ENCODE measurements at places on chromosomes 7 and 10.
A peak's percentile ranks its signal among the peaks of the same experiment; 100 is the strongest.

DNA sequence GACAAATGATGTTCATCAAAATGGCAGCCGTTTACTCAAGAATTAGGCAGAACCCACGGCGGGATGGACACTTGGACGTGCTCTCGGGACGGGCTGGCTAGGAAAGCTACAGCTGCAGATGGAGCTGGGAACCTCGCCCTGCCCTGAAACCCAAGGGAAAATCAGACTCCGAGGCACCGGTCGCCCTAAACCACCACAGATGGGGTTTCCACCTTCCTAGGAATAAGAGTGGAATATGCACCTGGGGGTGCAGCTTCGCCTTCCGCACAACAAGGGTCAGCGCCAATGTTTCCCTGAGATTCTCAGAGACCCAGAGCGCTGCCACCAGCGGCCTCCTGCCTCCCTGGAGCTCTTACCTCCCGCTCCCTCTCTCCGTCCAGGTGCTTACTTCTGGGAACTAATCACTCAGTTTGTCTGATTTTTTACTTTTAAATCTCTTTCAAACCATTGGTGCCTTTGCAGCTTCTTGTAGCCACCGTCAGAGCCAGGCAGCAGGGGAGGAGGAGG lies 122.7 kb downstream of the DYNC2I1 start:
- DNase-seq: no peak

- no peak for DNase-seq
These were observed 362.4 kb downstream of the LRMDA start for GRCh38 chr10:75793848-75794247.

DNA sequence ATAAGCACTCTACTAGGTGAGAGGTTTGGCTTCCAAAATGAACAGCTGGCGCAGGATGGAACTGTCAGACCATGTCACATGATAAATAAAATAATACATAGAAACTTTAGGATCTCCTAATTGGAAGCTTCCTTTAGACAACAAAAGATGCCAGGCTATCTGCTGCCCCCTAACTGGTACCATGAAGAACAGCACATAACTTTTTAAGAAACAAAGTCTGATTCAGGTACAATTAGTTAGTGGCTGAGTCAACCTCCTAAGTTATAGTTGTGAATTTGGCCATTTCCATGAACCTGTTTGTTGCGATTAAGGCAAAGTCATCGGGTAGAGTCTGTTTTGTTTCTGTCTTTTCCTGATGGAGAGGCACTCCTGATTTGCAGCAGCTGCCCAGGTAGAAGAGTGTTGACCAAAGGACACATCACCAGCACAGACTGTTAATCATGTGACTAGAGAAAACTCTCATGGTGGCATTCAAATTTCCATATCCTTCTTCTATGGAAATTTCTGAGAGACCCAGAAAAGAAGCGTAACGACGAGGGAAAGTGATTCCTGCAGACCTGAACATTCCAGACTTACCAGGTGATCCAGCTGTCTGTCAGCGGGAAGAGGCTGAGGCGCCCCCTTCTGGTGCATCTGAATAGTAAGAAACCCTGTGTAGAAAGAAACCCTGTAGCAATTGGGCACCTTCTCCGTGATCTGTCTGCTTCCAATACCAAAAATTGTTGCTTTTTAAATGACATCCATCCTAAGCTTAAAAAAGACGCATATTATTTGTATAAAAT lies 8.6 kb upstream of the INHBA start:
- DNase-seq: no peak

GRCh38 chr10:11179516-11180105 lies 161.9 kb downstream of the CELF2 start:
- no peak for DNase-seq

GRCh38 chr10:82914655-82915136 lies 1039.7 kb downstream of the NRG3 start:
- no peak for DNase-seq

DNA sequence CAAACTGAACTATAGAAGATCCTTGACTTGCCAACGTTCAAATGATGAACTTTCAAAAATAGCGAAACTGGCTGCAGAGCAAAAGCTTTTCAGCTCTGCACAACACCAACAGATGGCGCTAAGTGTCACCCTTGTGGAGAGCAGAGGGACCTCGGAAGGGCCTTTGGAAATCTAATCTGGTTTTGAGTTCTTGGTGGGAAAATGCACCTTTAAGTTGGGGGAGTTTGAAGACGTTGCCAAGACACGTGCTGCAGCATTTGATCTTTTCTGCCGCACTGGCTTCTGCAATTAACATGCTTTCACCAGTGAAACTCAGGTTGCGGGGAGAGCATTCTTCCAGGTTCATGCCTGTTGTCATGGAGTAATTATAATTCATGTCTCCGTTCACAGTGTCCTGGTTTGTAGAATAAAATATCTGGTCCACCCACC lies 26.3 kb upstream of the WDR11 start:
- DNase-seq: no peak

DNA sequence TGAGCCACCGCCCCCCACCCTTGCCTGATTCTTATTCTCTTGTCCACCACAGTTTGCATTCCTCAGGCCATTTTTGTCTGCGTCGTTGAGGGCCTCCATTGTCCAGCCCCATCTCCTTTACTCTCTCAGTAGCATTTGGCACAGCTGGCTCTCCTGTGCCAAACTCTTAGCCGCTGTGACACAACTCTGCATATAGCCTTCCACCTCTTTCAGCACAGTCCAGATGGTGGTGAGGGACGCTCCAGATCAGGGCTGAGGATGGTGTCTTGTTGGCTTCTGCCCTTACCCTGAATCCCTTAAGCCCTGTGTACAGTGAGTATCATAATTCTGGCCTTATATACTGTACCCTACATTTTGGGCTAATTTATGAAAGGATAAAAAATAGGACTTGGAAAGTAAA lies 45.6 kb downstream of the BMPR1A start:
- DNase-seq: no peak

DNA sequence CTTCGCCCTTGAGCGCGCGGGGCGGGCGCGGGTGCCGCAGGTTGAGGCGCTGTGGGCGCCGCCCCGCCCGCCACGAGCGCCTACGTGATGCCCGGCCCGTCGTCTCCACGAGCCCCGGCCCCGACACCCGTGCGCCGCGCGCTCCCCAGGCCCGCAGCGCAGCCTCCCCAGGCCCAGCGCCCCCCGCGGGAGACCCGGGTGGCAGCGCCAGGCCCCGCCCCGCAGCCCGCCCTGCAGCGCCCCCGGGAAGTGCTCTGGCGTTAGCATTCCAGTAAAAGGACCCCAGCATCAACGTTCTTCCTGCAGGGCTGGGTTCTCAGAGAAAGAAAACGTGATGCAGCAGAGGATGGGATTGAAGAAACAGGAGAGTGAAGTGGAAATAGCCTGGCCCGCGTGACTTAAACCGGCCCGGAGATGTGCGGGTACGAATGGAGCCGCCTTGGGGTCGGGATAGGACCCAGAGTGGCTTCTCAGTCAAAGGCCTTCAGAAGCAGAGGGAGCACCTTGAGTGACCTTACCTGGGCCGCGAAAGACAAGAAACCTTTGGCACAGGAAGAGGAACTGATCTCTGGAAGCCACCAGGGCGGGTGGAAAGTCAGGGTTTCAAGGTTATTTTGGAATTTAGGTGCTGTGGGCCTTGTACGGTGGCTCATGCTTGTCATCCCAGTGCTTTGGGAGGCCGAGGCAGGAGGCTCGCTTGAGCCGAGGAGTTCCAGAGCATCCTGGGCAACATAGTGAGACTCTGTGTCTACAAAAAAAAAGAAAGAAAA lies 1.8 kb downstream of the PFKP start:
- DNase-seq: no peak

DNA sequence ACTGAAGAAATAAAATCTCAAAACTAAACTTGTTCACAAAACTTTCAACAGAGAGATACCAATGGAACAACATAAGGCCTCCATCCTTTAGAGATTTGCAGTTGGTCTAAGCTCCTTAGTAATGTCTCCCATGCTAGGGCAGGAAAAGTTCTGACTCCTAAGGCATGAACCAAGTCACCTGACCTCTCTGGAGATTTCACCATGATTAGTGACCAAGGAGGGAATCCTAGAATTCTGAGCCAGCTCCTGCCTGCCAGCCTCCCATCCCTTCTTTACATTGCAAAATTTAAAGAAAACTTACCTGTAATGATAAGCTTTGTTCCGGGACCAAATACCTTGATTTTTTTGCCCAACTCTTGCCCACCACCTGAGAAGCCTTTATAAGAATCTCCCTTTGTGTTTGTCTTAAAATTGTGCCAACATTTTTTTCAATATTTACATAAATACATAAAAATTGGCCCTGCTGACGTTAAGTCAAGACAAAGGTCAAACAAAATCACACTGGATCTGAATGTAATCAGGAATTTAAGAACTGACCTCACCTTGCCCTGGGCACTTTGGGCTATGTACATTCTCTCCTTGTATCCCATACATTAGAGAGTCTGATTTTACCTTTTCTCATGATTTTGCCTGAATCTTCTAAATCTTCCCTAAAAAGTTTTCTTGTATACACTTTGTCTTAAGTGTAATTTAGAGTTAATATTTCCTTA lies at the start of gene TARP:
Gene TARP, minus strand, starts transcription at position 351 of the 710 bp plus-strand sequence.
- DNase-seq: no peak

- DNase-seq: no peak
These were observed 56.9 kb downstream of the HDAC9 start for GRCh38 chr7:18552316-18552916.

DNA sequence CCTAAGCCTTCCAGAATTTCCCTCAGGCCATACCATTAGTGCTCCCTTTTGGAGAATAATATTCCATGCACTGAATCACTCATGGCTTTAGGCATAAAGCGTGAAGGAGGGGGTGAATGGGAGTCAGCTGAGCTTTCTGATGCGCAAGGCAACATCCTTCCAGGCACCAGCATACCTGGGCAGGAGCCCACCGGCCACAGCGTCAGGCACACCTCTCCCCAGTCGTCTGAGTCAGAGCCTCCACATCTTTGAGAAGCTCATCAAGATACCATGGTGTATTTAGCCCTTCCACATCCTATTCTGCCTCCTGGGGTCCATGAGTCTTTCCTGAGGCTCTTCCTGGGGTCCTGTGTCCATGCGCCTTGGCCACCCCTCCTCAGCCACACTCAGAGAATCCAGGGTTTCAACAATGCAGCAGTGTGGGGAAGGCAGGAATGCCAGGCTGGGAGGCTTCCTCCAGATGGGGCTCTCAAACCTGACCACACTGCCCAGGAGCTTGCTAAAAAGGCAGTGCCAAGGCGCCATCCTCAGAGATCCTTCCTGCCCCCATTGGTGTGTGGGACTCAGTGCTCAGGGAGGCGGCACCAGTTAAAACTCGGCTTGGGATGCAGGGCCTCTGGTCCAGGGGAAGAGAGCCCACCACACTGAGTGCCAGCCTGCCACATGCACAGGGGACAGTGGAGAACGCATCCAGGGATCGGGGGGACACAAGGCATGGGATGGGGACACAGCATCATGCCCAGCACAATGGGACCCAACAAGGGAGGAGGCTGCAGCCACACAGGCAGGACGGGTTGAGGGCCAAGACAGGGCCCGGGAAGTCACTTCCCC lies 31.6 kb downstream of the RASGEF1A start:
- no peak for DNase-seq

DNA sequence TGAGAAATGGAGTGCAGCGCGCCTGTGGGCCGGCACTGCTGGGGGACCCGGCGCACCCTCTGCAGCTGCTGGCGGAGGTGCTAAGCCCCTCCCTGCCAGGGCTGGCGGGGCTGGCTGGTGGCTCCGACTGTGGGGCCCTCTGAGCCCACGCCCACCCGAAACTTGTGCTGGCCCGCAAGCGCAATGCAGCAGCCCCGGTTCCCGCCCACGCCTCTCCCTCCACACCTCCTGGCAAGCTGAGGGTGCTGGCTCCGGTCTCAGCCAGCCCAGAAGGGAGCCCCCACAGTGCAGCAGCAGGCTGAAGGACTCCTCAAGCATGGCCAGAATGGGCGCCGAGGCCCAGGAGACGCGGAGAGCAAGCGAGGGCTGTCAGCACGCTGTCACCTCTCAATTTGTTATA lies 1063.0 kb upstream of the AUTS2 start:
- DNase-seq: no peak

DNA sequence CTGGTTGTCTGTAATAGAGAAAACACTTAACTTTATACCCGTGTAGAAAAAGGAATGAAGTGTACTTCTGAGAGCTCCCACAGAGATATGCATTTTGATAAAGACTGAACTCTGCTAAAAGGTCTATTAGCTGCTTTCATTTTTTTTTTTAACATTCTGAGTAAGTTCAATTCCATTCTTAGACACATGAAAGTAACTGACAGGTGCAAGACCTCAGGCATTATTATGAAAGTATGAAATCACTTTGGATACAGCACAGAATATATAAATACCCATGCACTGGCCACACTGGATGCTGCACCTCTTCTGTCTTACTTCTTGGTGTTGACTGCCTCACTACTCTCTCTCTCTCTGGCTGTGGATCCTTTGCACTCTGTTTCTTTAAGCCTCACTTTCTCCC lies 46.2 kb downstream of the VWDE start:
- DNase-seq: no peak

- no peak for DNase-seq
These were observed 140.1 kb downstream of the DNAJB6 start for GRCh38 chr7:157476654-157477549.

- no peak for DNase-seq
These were observed 1.3 kb downstream of the OGDHL start for GRCh38 chr10:49760789-49761188.

DNA sequence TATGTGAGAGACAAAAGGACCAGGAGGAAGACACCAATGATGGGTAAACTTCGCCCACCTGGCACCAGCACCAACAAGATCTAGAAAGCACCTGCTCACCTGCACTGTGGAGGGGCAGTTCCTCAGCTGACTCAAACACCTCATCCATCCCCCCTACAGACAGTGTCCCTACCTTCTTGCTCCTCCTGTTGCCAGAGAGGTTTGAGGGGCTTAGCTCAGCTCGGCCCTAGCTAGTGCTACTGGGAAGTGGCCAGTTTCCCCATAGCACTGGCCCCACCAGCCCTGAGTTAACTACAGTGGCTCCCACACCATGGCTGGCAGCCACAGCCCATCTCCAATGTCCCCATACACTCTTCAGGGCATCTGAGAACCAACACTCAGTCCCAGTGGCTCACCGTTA lies 70.8 kb downstream of the GRID1 start:
- no peak for DNase-seq

GRCh38 chr10:44384601-44385025 lies 284 bp downstream of the CXCL12 start:
- no peak for DNase-seq

- peak; percentile 55 for DNase-seq
These were observed 2.1 kb upstream of the ZMIZ1 start for GRCh38 chr10:79066411-79067240.

DNA sequence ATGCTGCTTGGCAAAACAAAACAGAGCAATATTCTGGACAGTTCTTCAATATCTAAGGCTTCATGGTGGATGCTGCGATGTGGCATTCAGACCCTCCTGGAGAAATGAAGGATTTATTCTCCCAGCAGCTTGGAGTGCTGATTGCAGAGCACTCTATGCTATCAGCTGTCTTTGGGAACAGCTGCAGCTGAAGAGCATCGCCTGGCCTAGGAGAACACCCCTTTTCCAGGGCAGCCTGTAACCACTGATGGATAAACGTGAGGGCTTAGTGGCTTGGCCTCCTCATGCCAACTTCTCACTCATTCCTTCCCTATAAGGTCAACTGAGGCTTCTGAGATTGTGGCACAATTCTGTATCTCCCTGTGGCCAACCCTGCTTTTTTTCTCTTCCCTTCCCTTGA lies 638.1 kb upstream of the CNTNAP2 start:
- DNase-seq: no peak
